ENCODE measurements at places on chromosomes 11 and 22.

GRCh38 chr11:8261921-8262551 lies 1.6 kb downstream of the LMO1 start:
- DNase-seq, result no peak

DNA sequence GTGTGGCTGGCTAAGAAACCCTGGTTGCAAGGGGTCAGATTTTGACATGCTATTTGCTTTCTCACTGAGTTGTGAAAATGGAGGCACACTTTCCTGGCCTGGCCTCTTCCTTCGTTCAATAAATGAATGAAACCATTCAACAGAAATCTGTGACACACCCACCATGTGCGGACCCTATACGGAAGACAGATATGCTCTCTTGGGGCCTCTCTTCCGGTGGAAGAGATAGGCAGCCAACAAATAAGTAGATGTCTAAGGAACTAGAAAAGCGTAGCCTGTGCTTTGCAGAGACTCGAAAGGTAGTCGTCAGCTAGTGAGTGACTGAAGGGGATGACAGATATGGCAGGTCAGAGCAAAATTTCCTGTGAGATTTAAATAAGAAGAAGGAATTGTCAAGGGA lies 5.3 kb downstream of the KCNQ1OT1 start:
- no peak for DNase-seq

DNA sequence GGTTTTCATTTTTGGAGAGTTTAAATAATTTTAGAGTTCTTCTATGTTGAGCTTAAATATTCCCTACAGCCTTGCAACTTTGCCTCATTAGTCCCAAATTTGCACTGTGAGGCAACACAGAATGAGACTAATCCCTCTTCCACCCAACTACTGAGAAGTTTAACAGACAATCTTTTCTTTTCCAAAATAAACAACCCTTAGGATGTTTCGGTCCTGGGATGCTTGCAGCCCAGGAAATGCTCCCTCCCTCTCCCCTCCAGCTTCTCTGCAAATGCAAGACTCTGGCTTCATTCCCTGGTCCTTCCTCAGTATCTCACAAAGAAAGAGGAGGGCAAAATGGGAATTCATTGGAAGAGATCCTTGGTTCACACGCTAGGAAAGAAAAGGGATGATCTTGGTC lies 222.5 kb downstream of the ST3GAL4 start:
- DNase-seq, result no peak

- DNase-seq, result no peak
These were observed 2.8 kb upstream of the TAB1 start for GRCh38 chr22:39396797-39397195.

GRCh38 chr11:64125676-64126075 lies 40.2 kb downstream of the MACROD1 start:
- no peak for DNase-seq

- no peak for DNase-seq
These were observed 886 bp downstream of the PITPNM1 start for GRCh38 chr11:67504005-67504949.

GRCh38 chr11:123233280-123233974 lies 38.4 kb upstream of the CLMP start:
- no peak for DNase-seq
